Sigmoid colon (tissue), 7 donors: ENCODE measurements at places on chromosomes 3 and 15. TPM values are rescaled to one million over a fixed set of nuclear protein-coding genes. Genes with fewer than 3 reads are reported as not detected.

The GOLGA8R gene
- not detected for polyA plus RNA-seq

The FGF7 gene
- polyA plus RNA-seq: 15.6 TPM

The IGDCC3 gene
- polyA plus RNA-seq: not detected

The LEKR1 gene
- 1.4 TPM for polyA plus RNA-seq

GRCh38 chr3:36214460-36214859 is 165.8 kb upstream of the STAC start:
- H3K27ac ChIP-seq: no peak overlapping the region
- H3K36me3 ChIP-seq: no peaks in the 10 kb centered on the region
- no peaks in the 10 kb centered on the region for H3K4me1 ChIP-seq
- no peak for DNase-seq
- no peak overlapping the region for H3K4me3 ChIP-seq

DNA sequence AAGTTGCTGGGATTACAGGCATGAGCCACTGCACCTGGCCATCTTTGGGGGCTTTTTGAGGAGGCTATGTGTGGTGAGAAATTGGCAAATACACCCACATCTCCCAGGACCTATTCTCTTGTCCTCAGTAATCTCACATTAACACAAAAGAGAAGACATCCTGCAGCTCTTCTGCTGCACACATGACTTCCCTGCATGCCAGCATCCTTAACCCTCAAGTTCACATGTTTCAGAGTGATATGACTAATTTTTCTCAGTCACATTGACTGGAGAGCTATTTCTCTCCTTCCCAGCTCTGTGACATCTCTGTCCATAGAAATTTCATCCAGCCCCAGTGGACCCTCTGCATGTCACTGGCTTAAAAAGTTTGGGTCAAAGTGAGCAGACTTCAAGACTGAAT is 1.9 kb upstream of the SKIC8 start:
- no peaks in the 10 kb centered on the region for H3K27me3 ChIP-seq
- H3K4me3 ChIP-seq: no peak overlapping the region

GRCh38 chr3:146473726-146474125 is 4.4 kb upstream of the PLSCR2 start:
- H3K36me3 ChIP-seq: no peaks in the 10 kb centered on the region
- no peak overlapping the region for H3K27ac ChIP-seq
- H3K27me3 ChIP-seq: no peaks in the 10 kb centered on the region
- H3K4me3 ChIP-seq: no peak overlapping the region
- DNase-seq: no peak

DNA sequence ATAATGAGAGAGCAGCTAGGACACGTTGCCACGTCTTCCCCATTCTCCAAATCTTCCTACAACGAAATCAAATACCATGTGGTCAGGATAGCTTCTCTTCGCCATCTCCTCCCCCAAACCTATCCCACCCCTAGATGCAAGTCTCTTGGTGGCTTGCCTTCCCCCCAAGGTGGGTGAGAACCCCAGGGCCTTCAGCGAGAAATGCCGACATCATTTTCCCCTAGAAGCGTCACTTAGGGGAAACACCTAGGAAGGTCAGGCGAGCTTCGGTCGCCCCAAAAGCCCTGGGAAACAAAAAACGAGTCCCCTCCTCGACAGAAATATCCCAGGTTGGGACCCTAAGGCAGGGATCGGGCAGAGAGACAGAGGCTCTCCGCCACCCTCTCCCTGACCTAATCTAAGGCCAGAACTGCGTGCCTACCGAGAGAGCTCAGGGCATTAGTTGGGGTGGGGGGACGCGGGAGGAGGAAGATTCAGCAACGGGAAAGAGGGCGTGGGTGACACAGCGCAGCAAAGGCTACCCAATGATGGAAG is 502 bp downstream of the DPH3 start:
- H3K27me3 ChIP-seq: no peaks in the 10 kb centered on the region
- peak overlapping the region; percentile 75 for H3K4me3 ChIP-seq
- no peaks in the 10 kb centered on the region for H3K36me3 ChIP-seq
- peak overlapping the region; percentile 92 for H3K27ac ChIP-seq
